ENCODE measurements at places on chromosomes 7 and 10.

- no peak for DNase-seq
Measured at GRCh38 chr10:132844069-132844809, 58.3 kb upstream of the NKX6-2 start.

GRCh38 chr10:75058161-75058560, 53.3 kb upstream of the SAMD8 start:
- no peak for DNase-seq

GRCh38 chr10:16360001-16360400, 76.8 kb upstream of the PTER start:
- DNase-seq = no peak

GRCh38 chr10:14412624-14413023, 81.9 kb upstream of the FRMD4A start:
- no peak for DNase-seq

Data from SJSA1 (cell line).